ENCODE measurements at places on chromosomes 11 and 22.

DNA sequence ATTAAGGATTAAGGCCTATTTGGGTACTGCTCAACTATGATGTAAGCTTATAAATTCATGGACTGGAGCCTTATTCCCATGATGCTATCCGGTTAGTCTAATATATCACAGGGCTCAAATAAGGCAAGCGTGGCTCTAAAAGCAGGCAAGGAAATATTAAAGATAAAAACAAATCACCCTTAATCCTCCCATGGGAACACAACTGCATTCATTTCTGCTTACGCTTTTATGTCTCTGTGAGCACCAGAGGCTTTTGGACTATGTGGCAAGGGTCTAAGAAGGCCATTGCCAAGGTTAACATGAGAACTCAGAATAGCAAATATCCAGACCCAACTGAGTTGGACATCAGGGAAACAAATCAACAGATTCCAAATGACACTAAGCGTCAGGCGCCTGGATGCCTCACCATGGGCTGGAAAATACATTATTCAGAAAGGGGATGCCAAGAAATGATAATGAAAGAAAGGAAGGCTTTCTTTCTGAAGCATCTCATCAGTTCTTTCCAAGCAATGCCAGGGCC lies 138.1 kb downstream of the SLC1A2 start:
- no peak for DNase-seq

- no peak for DNase-seq
Observed at GRCh38 chr11:3217818-3218482, 663 bp downstream of the MRGPRG start.

DNA sequence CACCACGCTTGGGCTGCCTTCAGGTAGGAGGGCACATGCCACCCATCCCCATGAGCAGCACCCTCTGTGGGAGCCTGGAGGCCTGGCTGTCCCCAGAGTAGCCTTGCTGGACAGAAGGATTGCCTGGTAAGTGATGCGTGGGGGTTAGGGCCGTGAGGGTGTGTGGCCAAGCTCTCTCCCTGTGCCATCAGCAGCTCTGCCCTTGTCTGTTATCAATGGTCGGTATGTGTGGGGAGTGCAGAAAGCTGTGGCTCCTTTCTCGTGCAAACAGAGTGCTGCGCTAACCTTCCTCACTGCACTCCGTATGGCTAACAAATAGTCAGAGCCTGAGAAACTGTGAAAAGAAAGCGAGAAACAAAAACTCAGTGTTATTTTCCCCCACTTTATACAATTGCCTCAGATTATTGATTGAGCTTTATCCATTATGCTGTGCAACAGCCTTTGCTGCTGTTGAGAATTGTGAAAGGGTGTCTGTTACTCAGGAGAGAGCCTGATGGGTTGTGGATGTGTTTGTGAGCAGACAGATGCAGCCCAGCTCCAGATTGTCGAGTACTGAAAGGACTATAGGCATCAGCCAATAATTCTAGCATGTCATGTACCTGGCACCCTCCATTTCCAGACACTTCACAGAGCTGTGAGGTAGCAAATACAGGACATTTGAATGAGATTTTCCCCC lies 432.2 kb downstream of the NTM start:
- DNase-seq = no peak

DNA sequence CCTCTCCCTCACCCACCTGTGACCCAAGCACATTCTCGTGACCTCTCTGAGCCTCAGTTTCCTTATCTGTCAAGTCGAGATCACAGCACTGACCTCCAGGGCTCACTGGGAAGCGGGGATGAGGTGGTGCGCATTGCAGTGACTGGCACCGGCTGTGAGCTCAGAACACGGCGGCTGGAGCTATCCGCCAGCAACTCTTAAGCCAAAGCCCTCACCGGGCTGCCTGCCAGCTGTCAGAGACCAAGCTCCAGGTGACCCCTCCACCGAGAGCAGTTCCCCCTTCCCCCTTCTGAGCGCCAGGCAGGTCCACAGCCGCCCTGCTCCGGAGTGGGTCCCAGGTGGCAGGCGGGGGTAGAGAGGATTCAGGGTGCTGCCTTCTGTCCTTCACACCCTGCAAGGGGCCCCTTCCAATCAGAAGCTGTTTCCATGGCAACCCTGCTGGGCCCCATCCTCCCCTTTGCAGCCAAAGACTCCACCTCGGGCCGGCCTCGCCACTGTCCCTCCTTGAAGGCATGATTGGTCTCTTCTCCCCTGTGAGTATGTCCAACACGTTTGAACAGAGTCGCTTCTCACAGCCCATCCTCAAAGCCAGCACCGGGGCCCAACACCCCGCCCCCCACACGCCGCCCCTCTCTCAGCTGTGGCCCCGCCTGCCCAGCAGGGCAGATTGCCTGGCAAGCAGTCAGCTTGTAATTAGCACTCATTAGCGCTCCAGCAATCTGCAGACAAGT lies 98.7 kb downstream of the WNT7B start:
- DNase-seq = no peak

DNA sequence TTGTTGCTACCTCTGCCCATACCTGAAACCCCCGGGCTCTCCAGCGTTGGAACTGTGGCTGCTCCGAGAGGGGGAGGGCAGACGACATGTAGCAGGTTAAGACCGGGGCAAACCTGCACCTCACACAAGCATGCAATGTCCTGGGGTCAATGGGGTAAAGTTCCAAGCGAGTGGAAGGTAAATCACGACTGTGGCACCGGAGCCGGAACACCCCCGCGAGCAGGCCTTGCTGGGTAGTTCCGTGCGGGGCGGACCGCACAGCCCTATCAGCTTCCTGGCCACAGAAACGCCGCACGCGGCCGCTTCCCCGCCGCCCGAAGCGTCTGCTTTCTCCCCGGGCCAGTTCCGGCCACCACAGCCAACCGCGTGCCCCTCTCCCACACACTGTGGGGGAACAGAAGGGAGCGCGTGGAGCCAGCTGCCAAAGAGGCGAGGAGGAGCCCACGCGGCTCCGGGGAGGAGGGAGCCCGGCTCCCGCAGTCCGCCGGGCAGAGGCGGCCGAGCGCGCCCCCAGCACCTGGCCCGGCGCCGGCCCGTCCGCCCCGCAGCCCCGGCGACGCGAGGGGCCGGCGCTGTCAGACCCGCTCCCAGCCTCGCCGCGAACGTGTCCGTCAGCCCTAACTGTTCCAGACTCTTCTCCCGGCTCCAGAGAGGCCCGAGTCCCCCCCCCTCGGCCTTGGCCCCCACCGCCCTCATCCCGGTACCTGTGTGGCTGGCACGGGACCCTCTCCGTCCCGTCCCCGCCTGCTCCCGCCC lies 1.6 kb downstream of the SPTBN2 start:
- no peak for DNase-seq
